Suppressor macrophage treated with lipopolysaccharide for 4 hours (primary cell): ENCODE measurements at places on chromosomes 5 and 9.

- DNase-seq: no peak
Observed at GRCh38 chr5:138543730-138544104, 681 bp upstream of the ETF1 start.

DNA sequence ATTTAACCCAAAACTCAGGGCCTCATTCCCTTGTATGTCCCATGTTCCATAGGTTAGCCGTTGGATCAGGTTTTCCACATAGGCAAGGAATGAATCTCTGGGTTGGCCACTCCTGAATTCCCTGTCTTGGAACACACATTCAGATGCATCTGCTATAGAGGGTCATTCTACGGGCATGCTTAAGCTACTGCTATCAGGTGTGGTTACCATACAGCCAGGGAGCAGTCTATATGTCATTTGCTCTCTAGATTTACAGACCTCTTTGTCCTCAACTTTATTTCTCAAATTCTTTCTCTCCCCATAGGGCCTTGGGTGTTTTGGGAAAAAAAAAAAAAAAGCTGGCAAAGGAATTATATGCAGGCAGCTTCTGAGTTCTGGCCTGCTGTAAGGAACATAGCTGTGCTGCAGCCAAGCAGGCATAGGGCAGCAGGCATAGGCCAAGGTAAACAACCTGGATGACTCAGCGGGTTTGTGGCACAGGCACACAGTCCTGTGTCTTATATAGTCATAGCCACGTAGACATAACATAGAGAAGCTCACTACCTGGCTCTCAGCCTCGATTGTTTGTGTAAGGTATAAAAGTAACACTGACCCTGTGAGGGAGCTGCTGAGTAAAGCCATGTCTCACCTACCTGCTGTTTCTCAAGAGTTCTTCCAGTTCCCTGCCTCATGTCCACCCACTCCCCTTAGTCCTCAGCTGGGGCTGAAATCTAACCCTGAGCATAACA is 141.5 kb downstream of the OSTF1 start:
- DNase-seq: no peak

- DNase-seq: no peak
Observed at GRCh38 chr5:136279314-136279713, 86.0 kb downstream of the TRPC7 start.

- no peak for DNase-seq
Observed at GRCh38 chr5:78562714-78563330, 85.8 kb downstream of the LHFPL2 start.

DNA sequence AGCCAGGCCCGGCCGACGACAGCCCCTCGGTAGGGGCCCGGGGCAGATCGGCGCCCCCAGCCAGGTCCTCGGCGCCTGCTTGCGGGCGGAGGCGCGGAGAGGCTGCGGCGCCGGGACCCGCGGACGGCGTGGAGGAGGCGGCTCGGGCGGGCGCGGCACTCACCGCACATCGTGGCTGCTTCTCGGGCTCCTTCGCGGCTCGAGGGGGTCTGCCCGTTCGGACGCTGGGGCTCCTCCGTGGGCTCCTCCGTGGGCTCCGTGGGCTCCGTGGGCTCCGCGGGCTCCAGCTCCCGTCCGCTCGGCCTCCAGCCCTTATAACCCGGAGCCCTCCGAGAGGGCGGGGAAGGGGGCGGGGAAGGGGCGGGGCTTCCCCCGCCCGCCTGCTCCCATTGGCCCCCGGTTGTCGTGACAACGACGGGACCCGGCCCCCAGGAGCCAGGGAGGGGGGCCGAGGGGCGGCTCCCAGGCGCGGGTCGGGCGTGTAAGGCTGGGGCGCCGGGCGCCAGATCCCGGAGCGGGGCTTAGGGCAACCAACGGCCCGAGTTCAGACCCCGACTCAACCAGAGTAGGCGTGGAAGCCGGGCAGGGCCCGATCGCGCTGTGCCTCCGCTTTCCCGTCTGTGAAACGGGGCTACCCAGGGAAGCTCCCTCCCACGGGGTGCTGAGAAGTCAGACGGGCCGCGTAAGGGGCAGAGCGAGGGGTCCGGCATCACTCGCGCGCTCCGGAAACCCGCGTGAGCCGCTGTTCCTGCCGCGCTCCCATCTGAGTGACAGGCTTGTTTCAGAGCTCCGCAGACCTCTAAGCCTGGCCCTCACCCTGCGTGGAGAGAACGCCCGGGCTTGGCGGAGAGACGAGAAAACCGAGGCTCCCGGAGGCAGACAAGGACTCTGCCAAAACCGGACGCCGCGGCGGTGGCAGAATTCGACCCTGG is at the start of gene GFPT2:
Gene GFPT2, minus strand, starts transcription at position 289 of the 932 bp plus-strand sequence. Its CDS starts 119 bp downstream, at position 170.
- peak; percentile 78 for DNase-seq

DNA sequence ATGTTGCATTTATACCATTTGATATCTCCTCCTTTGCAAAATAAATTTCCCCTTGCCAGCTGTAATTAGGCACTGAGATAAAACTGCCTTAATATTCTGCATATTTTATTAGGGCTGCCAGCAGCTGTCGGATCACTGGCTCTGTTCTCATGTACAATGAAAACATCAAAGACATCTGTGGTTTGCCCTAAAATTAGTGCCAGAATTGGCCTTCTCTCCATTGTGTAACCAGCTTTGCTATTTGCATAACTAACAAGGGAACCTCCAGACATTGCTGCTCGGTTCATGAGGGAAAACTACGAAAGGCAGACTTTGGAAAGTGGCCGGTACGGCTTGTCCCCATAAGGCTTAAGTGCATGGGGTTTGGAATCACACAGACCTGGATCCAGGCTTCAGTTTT is 45.5 kb upstream of the KIF2A start:
- no peak for DNase-seq

DNA sequence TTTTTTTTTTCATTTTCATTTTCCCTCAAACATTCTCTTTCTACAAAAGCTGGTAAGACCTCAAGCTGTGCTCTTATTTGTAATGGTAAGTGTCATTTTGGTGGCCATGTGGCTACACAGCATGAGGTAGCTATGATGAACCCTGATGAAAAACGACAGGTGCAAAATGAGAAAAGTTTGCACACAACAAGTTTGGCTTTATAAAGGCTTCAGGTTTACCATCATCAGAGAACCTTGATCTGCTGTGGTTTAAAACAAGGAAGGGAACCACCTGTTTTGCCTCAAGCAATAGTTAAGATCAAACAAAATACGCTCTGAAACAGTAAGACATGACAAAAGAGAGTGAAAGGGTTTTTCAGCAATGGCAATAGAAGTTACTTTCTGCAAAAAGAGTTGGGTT is 1124.6 kb upstream of the ACO1 start:
- no peak for DNase-seq

DNA sequence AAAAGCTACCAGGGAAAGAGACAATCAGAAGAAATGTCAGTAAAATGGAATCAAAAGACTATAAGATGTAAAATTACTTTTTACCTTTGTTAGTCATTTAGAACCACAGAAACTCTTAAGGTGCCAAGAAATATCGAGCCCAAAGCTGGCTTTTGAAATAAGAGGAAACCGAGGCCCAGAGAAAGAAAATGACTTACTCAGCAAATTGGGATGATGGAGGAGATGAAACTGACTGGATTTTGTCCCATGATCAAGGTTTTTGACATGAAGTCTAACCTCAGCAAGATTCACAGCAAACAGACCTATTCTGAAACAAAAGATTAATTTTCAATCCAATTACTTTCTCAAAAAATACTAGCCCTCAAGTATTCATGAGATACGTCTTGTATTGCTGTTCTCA is 696.2 kb upstream of the WWC1 start:
- no peak for DNase-seq

DNA sequence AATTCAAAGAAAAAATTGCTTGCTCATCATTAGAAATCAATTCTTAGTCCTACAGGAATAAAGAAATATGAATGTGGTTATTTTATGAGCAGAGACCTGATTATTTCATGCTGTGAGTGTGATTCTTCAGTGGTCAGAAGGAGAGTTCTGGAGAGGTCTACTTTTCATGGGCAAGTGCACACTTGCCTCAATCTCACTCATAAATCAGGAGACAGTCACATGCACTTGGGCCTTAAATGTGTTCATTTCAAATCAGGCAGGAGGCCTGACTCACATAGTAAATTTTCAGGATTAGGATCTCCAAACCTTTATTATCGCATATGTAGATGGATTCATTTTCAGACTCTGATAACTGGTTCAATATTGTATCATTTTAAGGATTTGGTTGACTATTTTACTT is 323.2 kb upstream of the CCNH start:
- DNase-seq: no peak

- DNase-seq: no peak
Observed at GRCh38 chr9:130480673-130481072, 35.9 kb downstream of the ASS1 start.

DNA sequence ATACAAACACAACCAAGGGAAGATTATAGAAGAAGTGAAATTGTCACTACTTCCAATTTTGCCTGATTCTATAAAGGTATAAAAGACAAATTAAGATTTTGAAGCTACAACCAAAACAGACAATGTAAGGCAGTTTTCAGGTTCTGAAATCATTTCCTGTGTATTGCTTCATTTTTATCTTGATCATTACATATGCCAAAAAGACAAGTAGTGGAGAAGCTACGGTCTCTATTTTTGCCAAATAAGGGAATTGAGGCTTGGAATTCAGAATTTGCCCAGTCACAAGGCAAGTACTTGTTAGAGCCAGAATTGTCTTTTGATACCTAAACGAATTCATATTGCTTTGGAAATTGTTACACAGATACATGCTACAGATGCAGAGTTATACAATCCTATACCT is 20.6 kb downstream of the EDIL3 start:
- no peak for DNase-seq

- peak; percentile 36 for DNase-seq
Observed at GRCh38 chr9:129762985-129763926, 10.4 kb upstream of the PTGES start.

DNA sequence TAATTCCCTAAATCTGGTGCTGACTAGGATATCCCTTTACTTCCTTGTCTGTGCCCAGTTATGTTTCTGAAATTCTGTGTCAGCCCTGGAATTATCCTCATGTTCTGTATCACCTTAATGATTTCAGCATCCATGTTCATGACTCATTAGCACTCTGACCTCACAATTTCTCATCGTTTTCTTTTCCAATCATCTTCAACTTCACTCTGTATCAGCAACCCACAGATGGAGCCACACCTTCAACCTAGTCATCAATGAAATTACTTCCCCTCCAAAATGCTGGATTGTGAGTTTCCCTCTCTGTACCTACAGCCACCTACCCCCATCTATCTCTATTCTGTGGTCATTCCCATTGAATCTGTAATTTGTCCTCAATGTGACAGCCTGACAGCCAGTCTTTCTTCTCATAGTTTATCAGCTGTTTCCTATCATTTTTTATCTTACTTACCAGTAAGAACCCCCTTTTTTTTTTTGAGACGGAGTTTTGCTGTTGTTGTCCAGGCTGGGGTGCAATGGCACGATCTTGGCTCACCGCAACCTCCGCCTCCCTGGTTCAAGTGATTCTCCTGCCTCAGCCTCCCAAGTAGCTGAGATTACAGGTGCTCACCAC is 3.1 kb upstream of the IL6ST start:
- peak; percentile 72 for DNase-seq

DNA sequence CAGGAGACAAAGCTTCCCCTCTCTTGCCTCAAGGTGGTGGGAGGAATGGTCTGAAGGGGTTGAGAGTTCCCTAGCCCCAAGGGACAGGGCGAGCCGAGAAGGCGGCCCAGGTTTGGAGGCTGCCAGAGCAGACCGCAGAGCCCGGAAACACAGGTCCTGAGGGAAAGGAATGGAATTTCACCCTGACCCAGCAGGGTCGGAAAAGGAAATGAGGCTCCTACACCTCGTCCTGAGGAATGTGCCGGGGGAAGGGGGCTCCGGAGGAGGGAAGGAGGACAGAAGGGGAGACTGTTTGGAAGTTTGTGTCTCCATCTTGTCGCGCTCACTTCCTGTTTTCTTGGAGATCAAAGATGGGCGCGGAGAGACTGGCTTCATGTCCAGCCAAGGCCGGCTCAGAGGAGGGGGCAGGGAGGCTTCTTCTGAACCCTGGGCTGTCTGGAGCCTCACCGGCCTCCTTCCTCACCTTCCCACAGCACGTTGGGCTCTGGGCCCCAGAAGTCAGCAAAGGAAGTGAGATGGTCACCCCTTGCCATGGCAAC is 9.6 kb downstream of the ENG start:
- no peak for DNase-seq

DNA sequence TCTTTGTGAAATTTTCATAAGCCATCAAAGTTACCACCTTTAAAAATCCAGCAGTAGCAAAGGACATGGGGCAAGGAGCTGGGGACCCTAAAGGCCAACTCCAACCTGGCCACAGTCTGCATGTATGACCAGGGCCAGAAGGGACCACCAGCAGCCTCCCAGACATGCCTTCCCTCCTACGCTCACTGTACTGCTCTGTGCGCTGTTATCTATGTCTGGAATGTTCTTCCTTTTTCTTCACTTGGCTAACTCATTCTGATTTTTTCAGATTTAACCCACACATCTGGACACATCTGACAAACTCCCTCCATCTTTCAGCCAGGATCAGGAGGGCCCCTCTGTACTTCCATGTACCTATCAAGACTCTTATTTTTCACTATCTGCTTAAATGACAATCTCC is 47.6 kb upstream of the TRAF1 start:
- DNase-seq: no peak

GRCh38 chr5:142428036-142428772 is 103.4 kb upstream of the SPRY4 start:
- DNase-seq: no peak

- no peak for DNase-seq
Observed at GRCh38 chr5:92613546-92613945, 967.5 kb downstream of the NR2F1-AS1 start.

DNA sequence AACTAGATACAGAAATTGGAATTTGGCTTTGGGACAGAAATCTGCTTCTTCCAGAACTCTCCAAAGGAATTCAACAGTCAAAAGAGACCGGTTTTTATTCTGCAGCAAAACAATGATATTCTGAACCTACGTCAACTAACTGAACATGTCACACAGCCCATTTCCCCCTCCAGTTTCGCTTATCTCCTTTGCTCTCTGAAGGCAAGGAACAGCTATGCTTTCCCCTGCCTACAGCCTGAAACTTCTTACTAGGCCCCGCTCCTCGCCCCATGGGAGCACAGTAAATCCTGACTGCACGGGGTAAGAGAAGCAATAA is 488 bp downstream of the SKIC3 start:
- DNase-seq: peak; percentile 63

DNA sequence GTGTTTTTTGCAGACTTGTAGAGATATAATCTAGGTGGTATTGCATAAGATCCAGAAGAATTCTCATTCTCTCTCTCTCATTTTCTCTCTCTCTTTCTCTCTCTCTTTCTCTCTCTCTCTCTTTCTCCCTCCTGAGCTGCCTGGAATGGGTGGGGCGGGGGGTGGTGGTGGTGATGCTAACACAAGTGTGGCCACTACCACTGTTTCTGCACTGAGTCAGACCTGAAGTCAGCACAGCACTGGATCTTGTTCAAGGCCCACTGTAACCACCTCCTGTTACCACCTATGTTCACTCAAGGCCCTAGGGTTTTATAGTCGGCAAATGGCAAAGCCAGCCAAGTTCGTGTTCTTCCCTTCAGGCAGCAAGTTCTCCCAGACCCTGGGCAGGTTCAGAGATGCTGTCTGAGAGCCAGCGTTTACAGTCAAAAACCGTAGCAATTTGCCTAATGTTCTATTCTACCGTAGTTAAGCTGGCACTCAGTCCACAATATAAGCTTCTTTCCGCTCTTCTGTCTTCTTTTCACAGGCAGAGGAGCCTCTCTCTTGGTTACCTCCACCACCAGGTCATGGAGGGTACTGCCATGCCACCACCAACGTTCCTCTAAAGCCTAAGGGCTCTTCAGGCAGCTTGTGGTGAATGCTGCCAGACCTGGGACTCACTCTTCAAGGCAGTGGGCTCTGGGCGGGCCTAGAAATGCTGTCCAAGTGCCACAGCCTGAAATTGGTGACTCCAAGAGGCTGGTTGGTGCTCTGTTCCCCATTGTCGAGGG is 235.7 kb upstream of the PRR16 start:
- DNase-seq: no peak

- DNase-seq: no peak
Observed at GRCh38 chr5:51961154-51961562, 577.9 kb downstream of the ISL1 start.
